ENCODE measurements at places on chromosomes 2 and 18. TPM values are rescaled to one million over a fixed set of nuclear protein-coding genes. Genes with fewer than 3 reads are reported as not detected.

GRCh38 chr2:9187620-9188214, 18.9 kb upstream of the ASAP2 start:
- DNase-seq: no peak
- H3K27ac ChIP-seq: no peak overlapping the region
- peaks cover 7% of the 10 kb centered on the region for H3K4me1 ChIP-seq

DNA sequence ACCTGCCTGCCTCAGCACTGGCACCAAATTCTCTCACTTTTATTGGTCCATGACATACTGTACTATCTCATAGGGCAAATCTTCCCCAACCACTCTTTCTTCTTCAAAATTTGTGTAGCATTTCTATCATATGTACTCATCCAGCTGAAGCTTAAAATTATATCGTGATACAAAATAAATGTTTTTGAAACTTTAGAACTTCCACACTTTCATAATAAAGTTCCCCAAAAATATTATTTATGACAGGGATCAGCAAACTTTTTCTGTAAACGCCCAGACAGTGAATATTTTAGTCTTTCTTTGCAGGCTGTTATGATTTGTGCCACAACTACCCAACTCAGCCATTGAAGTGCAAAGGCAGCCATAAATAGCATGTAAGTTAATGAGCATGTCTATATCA, 76.2 kb upstream of the POU3F3 start:
- no peaks in the 10 kb centered on the region for H3K27me3 ChIP-seq
- H3K4me3 ChIP-seq: no peak overlapping the region
- H3K27ac ChIP-seq: no peak overlapping the region
- H3K4me1 ChIP-seq: no peaks in the 10 kb centered on the region

DNA sequence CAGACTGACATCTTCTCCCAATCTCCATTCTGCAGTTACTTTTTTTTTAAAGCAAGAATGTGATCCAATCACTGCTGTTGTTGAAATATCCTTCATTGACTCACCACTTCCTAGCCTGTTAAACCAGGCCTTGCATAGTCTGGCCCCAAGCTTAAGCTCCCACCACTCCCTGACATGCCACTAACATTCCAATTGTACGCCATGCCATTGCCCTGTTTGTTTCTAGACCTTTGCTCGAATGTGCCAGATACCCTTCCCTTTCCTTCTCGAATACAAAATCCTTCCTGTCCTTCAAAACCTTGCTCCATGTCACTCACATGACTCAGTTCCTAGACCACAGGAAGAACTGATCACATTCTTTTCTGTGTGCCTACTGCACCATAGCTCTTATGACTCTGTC, 224.2 kb downstream of the CYRIA start:
- DNase-seq: no peak
- no peaks in the 10 kb centered on the region for H3K36me3 ChIP-seq
- no peaks in the 10 kb centered on the region for H3K27me3 ChIP-seq
- H3K27ac ChIP-seq: no peak overlapping the region
- H3K4me1 ChIP-seq: no peaks in the 10 kb centered on the region

DNA sequence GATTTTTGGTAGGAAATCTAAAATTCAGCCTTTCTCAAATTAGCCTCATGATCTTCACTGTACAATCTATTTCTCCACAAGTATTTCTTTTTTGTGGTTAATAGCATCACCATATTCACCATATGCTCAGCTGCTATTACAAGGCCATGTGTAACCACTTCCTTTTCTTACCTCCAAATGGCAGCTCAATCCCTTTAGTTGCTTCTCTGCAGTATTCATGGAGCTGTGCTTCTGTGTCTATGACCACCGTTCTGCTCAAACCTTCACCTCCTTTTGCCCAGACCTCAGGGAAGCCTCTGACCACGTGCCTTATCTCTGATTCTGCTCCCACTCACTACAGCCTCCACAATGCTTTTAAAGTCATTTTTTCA, 126.7 kb upstream of the TMEM200C start:
- no peak overlapping the region for H3K4me3 ChIP-seq
- H3K27ac ChIP-seq: no peak overlapping the region
- no peaks in the 10 kb centered on the region for H3K36me3 ChIP-seq
- H3K27me3 ChIP-seq: no peaks in the 10 kb centered on the region
- DNase-seq: no peak

DNA sequence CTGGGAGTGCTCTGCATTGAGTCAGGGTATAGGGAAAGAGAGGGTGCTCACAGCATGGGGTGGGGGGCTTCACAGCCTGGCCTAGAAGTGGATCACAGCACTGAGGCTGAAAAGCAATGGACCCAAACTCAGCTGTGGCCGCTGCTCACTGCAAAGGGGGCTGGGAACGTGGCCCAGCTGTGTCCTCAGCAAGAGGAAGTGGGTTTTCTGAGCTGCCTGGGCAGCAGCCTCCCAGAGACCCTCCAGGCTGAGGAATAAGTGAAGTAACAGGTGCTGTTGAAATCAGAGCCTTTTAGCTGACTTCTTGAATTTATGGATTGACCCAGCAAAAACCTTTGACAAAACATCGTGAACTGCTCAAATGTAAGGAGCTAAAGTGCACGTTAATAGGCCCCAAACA, 35.2 kb downstream of the PTGR3 start:
- no peaks in the 10 kb centered on the region for H3K27me3 ChIP-seq
- DNase-seq: no peak
- H3K27ac ChIP-seq: no peak overlapping the region
- no peak overlapping the region for H3K4me3 ChIP-seq
- no peaks in the 10 kb centered on the region for H3K36me3 ChIP-seq
- no peaks in the 10 kb centered on the region for H3K4me1 ChIP-seq

DNA sequence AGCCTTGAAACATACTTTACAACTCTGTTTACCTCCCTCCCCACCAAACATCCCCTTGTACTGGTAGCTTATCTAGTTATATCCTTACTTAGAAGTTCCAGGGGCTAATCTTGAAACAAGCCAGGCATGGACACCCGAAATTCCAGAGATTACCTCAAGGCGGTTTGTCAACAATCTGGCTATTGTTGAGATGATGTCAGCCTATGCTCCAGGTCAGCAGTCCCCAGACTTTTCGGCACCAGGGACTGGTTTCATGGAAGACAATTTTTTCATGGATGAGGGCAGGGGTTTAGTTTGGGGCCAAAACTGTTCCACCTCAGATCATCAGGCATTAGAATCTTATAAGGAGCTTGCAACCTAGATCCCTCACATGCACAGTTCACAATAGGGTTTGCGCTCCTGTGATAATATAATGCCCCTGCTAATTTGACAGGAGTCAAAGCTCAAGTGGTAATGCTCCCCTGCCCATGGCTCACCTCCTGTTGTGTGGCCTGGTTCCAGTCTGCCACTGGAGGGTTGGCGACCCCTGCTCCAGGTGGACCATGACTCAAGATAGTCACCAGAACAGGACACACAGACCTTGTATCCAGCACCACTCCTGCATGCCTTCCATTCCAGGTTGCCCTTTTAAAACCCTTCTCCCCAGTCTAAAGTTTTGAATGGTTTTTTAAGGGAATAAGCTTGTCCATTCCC, 171.2 kb downstream of the SPAG16 start:
- no peaks in the 10 kb centered on the region for H3K4me1 ChIP-seq
- no peaks in the 10 kb centered on the region for H3K27me3 ChIP-seq
- H3K36me3 ChIP-seq: no peaks in the 10 kb centered on the region
- no peak overlapping the region for H3K27ac ChIP-seq
- no peak overlapping the region for H3K4me3 ChIP-seq

GRCh38 chr2:82124629-82125028, 1820.1 kb upstream of the LRRTM1 start:
- no peaks in the 10 kb centered on the region for H3K27me3 ChIP-seq
- no peaks in the 10 kb centered on the region for H3K36me3 ChIP-seq
- no peak overlapping the region for H3K4me3 ChIP-seq
- no peak for DNase-seq

DNA sequence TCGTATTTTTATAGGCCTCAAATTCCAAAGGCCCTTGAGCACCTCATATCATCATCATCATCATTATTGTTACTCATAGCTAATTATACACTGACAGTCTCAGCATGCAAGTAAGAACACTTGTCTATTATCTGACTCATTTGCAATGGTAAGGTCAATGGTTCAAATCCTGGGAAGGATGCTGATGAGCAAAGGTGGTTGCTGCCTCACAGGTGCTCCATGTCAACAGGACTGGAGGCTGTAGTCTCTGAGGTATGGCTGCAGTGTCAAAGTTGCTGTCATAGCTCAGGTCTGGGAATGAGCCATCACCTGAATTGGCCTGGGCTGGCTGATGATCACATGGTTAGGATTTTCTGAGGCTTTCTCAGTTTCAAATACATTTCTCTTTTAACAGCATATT, 379.3 kb downstream of the BCL11A start:
- no peaks in the 10 kb centered on the region for H3K27me3 ChIP-seq
- H3K36me3 ChIP-seq: no peaks in the 10 kb centered on the region
- DNase-seq: no peak
- H3K4me1 ChIP-seq: no peaks in the 10 kb centered on the region
- H3K4me3 ChIP-seq: no peak overlapping the region

DNA sequence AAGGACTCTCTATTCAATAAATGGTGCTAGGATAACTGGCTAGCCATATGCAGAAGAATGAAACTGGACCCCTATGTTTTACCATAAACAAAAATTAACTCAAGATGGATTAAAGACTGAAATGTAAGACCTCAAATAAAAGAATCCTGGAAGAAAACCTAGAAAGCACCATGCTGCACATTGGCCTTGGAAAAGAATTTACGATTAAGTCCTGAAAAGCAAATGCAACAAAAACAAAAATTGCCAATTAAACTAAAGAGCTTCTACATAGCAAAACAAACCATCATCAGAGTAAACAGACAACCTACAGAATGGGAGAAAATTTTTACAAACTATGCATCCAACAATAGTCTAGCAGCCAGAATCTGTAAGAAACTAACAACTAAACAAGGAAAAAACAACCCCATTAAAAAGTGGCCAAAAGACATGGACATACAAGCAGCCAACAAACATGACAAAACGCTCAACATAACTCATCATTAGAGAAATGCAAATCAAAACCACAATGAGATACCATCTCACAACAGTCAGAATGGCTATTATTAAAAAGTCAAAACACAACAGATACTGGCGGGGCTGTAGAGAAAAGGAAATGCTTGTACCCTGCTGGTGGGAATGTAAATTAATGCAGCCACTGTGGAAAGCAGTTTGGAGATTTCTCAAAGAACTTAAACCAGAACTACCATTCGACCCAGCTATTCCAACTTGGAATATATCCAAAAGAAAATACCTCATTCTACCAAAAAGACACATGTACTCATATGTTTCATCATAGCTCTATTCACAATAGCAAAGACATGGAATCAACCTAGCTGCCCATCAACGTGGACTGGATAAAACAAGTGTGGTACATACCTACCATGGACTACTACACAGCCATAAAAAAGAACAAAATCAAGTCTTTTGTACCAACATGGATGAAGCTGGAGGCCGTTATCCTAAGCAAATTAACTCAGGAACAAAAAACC, 30.6 kb downstream of the SEPTIN10 start:
- H3K4me1 ChIP-seq: no peaks in the 10 kb centered on the region
- H3K27ac ChIP-seq: no peak overlapping the region
- H3K36me3 ChIP-seq: no peaks in the 10 kb centered on the region
- no peaks in the 10 kb centered on the region for H3K27me3 ChIP-seq
- H3K4me3 ChIP-seq: no peak overlapping the region

DNA sequence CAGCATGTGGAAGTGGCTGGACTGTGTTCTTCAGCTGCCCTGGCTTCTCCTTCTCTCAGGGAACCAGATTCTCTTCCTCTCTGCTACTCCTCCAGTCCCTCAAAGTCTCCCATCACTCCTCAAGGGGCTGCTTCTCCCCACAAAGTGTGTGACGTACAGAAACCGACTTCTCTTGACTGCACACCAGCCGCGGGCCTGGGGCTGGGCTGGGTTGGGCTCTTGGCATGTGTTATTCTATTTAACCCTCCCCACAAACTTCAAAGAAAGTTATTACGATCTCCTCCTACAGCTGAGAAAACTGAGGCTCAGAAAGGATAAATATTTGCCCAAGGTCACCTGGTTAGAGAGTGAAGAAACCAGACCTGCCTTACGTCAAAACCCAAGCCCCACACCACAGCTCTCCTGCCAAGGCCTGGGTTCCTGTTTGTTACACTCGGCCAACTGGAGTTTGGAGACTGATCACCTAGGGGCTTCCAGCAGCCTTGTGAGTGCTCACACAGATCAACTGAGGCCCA, 269.0 kb downstream of the TFCP2L1 start:
- H3K36me3 ChIP-seq: no peaks in the 10 kb centered on the region
- no peak overlapping the region for H3K27ac ChIP-seq
- no peak overlapping the region for H3K4me3 ChIP-seq
- H3K27me3 ChIP-seq: no peaks in the 10 kb centered on the region

DNA sequence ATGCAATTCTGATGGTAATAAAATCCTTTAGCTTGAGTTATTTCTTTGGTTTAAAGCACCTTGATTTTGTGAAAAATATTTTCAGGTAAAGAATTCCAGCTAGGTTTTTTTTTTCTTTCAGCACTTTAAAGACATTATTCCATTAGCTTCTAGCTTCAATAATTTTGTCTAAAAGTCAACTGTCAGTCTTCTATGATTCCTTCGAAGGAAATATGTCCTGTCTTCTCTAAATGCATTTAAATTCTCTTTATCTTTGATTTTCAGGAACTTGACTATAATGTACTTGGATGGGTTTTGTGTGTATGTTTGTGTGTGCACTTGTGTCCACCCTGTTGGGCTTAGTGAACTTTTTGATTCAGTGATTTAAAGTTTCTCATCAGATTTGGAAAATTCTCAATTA, 4.7 kb downstream of the LONRF2 start:
- no peak overlapping the region for H3K4me3 ChIP-seq
- H3K27ac ChIP-seq: no peak overlapping the region

DNA sequence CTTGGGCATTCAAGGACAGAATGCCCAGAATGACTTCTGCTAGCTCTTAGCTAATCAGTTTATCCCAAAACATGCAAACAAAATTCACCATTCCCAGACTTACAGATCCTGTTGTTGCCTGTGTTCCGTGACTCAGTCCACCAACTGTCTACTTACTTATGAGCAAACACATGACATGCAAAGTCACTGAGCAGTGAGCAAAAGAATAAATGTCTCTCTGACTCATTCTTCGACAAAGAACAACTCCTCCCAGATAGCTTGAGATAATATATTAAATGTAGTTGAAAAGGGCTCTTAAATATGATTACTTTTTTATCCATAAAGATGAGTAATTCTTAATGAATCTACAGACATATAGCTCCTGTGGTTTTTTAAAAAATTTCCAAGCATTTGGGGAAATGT, 9.0 kb upstream of the CREG2 start:
- no peak for DNase-seq
- H3K27ac ChIP-seq: no peak overlapping the region
- H3K27me3 ChIP-seq: no peaks in the 10 kb centered on the region

GRCh38 chr2:144162652-144163051, 357.3 kb downstream of the ZEB2 start:
- DNase-seq: no peak
- H3K27ac ChIP-seq: no peak overlapping the region
- H3K4me1 ChIP-seq: no peaks in the 10 kb centered on the region

The SULT1C2 gene
- 67.4 TPM for total RNA-seq

The WDR75 gene
- 28.3 TPM for total RNA-seq

The IL36RN gene
- not detected for total RNA-seq

The AGXT gene
- total RNA-seq: 0.09 TPM

The KCNE4 gene
- total RNA-seq: 4.2 TPM

The IRS1 gene
- 13.4 TPM for total RNA-seq

All from kidney (tissue), 22 donors.